ENCODE measurements at places on chromosomes 7 and 10.

- no peak for DNase-seq
Observed at GRCh38 chr7:57204411-57204811, 72.2 kb upstream of the ZNF479 start.

GRCh38 chr7:47827351-47827756, 120.9 kb downstream of the PKD1L1 start:
- no peak for DNase-seq

DNA sequence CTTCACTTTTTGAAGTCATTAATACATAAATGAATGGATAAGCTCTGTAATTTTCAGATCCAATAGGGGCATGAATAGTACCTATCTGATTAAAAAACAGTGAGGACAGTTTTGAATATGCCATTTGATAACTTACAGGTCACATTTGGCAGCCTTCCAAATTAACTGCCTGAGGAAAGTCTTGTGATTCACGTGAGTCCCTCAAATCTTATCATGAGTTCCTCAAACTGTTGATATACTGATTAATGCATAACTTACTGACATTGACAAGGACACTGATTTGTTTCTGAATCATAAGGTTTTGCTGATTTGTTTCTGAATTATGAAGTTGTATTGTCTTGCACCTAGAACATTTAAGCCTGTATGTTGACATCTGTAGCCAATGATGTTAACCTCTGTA, 55.1 kb downstream of the ANKMY2 start:
- DNase-seq: no peak

DNA sequence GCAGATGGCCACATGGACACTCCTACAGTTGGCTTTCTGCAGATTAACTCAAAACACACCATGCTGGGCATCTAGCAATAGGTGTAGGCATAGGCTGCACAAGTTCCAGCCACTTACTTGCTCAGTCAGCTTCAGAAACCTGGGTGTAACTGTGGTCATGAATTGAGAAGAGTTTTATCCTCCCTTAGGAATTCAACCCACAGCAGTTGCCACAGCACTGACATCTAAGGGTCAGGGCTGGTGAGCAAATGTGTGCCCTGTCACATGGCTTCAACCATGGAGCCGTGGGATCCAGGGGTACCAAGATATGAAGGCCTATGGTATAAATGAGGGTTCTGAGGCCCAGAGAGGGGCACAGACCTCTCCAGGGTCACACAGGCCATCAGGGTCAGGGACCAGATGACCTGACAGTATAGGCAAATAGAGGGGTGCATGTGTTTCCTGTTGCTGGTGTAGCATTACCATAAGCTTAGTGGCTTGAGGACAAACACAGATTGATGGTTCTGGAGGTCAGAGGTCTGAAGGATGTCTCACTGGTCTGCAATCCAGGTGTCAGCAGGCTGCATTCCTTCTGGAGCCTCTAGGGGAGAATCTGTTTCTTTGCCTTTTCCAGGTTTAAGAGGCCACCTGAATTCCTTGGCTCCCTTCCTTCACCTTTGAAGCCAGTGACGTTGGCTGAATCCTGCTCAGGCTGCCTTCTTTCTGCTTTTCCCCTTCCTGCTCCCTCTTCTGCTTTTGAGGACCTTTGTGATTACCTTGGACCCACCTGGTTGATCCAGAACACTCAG, 24.1 kb downstream of the MINDY4 start:
- no peak for DNase-seq

DNA sequence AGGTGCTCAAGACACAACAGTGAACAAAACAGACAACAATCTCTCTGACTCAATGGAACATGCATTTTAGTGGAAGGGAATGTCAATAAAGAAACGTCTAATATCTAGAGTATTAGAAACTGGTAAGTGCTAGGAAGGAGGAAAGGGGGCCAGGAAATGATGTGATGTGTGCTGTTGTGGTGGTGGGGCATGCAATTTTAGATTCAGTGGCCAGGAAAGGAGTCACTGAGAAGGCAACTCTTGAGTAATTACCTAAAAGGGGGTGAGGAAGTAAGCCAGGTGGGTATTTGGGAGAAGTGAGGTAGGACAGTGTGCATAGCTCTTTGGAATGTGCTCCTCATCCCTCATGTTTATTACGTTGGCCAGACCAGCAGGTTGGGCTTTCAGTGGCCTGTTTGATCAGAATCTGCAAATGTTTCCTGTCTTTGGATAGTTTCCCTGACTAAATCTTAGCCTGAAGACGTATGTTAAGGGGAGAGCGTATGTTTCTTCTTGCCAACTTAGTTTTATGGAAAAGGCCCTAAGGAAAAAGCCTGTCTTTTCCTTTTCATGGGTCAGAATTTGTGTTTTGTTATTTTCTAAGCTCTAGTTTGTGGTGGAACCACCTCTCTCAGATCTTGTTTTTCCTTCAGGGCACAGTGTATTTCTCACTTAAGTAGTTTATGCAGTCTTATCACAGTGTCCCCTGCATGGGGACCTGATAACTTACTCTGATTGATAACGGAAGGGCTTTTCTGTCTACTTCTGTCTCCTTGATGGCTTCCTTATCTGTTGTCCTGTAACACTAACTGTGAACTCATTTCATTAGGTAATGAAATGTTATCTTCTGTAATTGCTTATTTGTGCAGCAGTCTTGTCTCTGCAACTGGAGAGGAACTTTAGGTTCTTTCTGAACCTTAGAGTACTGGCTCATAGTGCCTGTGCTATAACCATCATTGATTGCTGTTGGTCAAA, 203.7 kb downstream of the AUTS2 start:
- DNase-seq: no peak

DNA sequence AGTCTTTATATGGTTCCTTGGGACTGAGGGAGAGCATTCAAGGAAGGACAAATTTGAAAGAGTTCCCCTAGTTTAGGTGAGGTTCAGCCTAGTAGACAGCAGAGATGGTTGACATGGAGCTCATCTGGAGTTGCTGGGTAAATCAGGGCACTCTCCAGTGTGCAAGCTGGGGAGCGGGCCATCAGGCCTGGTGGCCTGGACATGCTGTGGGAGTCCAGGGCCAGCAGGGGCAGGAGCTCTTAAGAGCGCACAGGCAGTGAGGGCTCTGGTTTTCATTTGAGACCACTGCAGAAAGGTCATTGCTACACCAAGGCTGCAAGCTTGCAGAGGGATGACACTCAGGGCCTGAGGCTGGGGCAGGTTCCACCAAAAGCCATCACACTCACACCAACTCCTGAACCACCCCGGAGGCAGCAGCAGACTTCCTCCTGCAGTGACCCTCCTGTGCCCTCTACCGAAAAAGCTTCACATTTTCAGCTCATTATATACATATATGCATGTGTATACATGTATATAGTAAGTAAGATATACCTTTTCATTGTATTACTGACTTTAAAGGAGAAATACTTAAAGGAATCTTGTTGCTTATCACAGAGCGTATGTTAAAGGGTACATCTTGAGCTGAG, 39.5 kb downstream of the STEAP1B start:
- no peak for DNase-seq

DNA sequence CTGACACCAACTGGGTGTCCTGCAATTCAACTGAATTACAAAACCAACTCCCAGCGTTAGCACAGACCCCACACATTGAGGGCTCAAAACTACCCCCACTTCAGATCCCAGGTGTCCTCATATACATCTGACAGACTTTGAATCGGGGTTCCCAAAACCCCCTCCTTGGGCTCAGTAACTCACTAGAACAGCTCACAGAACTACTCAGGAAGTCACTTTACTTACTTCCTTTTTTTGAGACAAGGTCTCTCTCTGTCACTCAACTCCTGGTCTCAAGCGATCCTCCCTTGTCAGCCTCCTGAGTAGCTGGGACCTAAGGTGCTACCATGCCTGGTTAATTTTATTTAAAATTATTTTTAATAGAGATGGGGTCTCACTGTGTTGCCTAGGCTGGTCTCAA, 456.0 kb downstream of the SDK1 start:
- DNase-seq: no peak

- no peak for DNase-seq
Observed at GRCh38 chr10:75228834-75229233, 6.9 kb downstream of the COMTD1 start.

- DNase-seq: no peak
Observed at GRCh38 chr7:66741-67140, 125.6 kb upstream of the FAM20C start.

DNA sequence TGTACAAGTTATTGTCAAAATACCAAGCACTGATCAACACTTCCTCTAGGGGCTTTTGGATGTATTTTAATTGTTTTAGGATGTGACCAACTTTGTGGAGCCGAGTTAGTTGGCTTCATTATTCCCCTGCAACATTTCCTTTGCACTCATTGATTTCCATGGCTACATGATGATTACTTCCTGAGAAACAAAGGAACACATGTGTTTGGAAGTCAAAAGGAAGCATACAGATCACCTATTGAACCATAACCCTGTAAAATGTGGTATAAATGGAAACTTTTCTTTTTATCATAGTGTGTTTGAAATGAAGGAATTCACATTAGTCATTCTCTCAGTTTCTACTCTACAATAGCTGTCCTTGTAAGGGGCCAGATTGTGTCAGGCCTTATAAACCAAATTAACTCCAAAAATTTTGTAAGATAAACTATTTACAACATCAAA, 32.2 kb upstream of the EXOC6 start:
- no peak for DNase-seq

DNA sequence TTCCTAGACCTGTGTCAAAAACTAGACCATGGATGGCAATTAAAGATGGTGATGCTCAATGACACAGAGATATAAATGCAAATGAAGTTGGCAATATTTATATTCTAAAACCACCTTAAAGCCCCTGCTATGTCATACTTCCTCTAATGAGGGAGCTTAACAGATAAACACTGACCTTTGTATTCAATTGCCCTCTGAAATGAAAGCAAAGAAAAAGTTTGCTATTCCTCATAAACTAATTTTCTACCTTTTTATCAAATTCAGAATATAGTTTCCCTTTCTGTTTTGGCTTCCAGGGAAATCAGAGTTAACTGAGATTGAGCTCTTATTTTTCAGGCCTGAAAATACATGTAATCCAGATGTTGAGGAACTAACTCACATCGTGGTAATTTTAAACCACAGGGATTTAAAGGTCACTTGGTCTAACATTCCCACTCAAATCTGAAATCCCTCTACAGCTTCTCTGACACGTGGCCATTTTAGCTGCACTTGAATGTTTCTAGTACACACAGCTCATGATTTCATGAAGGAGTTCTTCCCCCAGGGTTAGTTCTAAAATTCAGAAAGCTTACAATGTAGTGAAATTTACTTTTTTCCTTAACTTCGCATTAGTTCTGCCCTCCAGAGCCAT, 37.9 kb upstream of the ABCB5 start:
- DNase-seq: no peak

DNA sequence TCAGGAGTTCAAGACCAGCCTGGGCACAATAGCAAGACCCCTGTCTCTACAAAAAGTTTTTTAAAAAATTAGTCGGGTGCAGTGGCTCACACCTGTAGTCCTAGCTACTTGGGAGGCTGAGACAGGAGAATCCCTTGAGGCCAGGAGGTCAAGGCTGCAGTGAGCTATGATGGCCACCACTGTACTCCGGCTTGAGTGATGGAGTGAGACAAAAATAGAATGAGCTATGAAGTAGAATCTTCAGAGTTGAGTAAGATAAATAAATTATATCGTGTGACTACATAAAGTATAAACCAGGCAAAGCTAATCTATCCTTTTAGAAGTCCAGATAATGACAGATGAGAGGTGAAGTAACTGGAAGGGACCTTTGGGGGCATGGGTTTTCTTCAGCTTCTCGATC, 15.3 kb upstream of the MRPS24 start:
- DNase-seq: no peak

- DNase-seq: no peak
Observed at GRCh38 chr10:6221971-6222751, 19.4 kb downstream of the PFKFB3 start.

DNA sequence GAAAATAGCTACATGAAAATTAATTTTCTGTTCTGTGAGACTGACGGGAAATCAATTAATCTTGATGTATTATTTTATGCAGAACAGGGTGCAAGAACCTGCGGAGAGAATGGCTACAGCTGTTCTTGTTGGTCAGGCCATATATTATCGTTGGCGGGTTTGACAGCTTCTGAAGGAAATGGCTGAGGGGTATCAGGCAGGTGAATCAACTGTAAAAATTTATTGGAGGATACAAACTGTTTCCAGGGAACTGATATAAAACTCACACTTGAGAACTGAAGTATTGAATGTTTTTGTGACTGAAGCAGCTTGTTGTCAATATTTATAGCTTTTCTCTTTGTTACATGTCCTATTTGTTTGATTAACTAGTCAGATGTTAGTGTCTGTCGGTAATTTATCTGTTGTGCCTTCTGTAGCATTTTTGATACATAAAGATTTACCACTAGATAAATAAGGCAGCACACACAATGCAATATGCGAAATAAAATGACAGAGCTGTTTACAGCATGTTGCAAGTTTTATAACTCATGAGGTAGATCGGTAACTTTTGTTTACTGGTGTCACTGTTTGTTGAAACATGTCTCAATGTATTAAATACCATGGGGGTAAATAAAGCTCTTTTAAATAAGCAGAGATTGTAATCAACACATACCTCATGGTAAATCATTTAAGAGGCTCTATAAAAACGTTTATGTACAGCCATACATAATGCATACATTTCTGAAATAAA, 308.2 kb downstream of the LRMDA start:
- no peak for DNase-seq

DNA sequence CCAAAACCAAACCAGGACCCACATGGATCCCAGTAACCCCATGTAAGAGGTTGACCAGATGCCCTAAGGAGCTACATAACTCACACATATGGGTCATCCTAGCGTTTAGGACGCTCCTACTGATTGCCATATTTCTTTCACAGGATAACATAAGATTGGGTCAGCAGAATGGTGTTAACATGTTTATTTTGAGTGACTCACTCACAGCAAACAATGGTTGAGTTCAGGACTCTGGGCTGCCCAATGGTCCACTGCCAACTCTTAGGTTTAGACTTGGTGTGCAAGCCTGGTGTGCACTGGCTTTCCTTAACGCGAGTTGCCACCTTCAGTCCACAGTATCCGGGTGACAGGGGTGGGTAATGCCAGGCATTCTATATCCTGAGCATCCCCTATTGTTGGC, 211.5 kb downstream of the GPAM start:
- DNase-seq: no peak

- DNase-seq: peak; percentile 54
Observed at GRCh38 chr7:68176974-68177373, 1180.3 kb downstream of the TYW1 start.

- no peak for DNase-seq
Observed at GRCh38 chr7:157550300-157551275, 213.8 kb downstream of the DNAJB6 start.

DNA sequence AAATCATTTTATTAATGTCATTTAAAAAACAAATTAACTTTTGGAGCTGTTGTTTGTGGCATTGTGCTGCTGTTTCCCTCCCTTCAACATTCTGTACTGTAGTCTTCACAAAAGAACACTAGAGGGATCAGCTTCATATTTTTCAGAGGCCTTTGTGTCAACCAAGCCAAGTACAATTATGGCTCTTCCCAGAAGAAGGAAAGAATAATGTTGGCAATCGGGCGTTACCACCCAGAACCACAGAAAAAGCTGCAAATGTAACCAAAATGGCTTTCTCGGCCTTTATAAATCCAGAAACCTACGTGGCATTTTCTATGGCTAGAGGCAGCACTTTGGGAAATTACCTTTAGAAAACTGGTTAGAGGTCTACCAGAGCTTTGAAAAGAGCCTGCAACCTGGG, 98.8 kb upstream of the COL1A2 start:
- DNase-seq: peak; percentile 53
